ENCODE measurements at places on chromosomes 2 and 18.

GRCh38 chr18:49061991-49062831 lies 111.4 kb upstream of the SMAD7 start:
- no peak for DNase-seq

DNA sequence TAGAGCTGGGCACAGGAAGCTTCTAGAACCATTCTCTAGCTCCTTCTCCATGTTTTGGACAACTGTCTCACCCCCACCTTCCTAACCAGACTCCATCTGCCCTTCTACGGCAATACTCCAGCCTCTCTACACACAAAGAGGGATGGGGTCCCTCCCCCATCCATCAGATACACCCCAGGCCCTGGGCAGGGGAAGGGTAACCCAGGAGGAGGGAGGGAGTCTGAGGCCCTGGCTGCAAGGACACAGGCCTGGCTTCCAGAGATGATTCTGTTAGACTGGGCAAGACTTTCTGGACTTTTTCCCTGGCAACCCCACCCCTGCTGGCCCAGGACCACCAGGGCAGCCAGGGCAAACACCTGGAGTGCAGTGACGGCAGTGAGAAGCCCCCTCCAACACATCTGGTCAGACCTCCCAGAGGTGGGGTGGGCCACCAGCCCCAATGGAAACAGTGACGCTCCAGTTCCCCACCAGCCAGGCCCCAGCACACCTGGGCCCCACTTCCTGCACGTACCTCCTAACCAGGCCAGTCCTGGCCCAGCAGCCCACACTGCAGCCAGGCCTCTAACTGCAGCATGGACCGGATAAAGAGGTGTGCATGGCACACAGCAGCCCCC lies 6.5 kb downstream of the CYP26B1 start:
- no peak for DNase-seq

GRCh38 chr2:74252036-74252435 lies 53.6 kb downstream of the MTHFD2 start:
- no peak for DNase-seq

GRCh38 chr2:214489702-214490101 lies 78.8 kb downstream of the VWC2L start:
- DNase-seq = no peak

- DNase-seq = no peak
Observed at GRCh38 chr2:172096626-172097547, 5.8 kb downstream of the DLX2 start.
